Sigmoid colon (tissue), 7 donors: ENCODE measurements at places on chromosomes 1 and 21.

GRCh38 chr21:36988536-36988935 is 18.0 kb upstream of the RIPPLY3 start:
- DNase-seq, result no peak

DNA sequence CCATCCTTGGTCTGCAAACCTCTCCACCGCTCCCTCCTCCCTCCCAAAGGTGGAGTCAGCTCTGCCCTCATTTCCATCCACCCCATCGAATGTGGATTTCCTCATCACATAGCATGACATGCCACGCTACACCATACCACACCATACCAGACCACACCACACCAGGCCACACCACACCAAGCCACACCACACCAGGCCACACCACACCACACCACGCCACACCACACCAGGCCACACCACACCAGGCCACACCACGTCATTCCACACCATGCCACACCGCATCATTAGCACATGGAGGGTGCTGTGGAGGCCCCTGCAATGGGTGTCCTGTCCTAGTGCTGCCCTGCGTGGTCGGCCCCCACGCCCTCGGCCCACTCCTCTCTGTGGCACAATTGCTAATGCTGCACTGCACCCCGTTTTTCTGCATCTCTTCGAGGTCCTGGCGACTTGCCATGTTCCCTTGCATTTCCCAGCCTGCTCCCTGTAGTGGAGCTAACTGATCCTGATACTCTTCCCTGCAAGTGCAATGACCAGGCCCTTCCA is 11.3 kb downstream of the DFFB start:
- no peak for DNase-seq

DNA sequence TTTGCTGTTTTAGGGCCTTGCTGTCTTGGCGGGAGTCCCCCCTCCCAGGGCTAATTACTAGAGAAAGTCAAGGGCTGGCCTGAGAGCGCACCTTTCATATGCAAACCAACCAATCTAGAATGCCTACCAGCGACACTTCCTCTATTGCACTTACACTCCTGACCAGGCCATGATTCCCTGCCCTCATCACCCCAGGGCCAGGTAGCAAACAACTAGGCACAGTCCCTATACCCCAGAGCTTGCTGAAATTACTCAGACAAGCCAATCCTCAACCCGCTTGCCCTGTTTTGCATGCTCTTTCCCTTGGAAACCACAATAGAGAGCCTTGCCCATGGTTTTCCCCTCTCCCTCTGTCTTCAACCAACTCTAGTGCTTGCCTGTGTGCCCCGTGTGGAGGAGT is 70.3 kb downstream of the URB2 start:
- DNase-seq, result no peak

- DNase-seq, result no peak
Observed at GRCh38 chr1:158422212-158422611, 3.8 kb downstream of the OR10K2 start.

- no peak for DNase-seq
Observed at GRCh38 chr1:66154394-66154793, 361.7 kb downstream of the PDE4B start.
